ENCODE measurements at places on chromosomes 7 and 10.

GRCh38 chr10:133445268-133445732, 8.4 kb upstream of the SCART1 start:
- no peak for DNase-seq

DNA sequence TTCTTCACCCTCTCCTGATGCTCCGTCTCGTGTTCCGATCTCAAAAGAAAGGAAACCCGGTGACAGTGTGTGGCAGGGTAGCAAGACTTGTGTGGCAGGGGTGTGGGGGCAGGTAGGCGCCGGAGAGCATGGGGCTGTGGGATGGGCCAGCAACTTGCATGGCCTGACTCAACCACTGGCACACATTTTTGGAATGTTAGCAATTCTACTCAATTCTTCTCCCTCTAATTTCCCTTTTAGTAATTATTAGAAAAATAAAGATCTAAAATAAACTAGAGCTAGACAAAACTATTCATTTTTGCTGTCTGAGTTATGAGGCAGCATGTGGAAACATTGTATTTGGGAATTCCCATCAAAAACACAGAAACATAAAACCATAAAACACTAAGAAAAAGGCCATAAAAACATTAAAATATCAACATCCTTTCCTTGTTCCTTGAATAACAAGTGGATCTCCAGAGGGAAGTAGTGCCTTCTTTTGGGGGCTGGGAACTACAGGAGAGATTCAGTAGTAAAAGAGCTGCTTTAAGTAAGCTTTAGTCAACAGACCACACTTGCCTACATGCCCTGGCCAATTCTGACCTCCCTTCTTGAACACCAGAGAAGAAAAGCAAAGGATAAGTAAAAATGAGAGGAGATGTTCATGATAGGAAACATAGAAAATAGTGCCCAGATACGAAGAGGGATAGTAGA, 21.8 kb downstream of the SEMA3C start:
- DNase-seq: no peak

DNA sequence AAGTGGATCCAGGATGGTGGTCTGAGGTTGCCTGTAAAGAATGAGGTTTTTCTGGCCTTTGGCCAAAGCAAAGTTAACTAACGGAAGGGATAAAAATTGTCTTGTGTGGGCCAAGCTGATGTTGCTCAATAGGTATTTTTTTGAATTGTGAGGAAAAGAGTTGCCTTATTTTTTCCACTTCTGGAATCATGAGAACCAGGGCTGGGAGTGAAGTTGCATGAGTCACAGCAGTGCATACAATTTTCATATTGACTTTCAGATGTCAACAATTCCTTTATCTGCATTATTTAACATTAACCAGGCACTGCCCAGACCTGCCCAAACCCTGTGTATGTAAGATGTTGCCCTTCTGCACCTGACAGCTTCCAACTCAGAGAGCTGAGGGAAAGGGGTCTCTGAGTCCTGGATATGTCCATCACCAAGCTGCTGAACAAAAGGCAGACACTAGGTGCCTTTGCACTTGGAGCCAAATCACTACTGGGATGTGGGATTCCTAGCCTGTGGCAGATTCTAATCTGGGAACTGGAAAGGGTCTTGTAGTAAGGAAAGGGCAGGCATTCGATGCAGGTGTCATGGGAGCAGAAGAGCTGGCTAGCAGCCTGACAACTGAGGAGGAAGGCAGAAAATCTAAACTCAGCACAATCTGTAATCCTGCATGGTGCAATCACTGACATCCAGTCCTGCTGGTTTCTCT, 52.3 kb upstream of the SLC35B4 start:
- DNase-seq: no peak

DNA sequence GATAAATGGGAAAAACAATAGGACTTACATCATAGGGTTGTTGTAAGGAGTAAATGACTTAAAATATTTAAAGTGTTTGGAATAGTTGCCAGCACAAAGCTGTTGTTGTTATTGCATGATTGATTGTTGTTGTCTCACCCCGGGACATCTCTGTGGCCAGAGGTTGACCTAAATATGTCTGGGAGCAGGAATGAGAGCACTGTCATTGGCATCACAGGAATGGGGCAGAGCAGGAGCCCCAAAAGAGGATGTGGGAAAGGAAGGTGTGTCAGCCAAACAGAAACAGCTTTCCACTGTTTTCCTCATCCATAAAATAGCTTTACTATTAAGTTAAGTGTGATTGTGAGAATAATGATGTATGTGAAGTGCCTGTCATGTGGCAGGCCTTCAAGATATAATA, 121.6 kb downstream of the TMEM168 start:
- no peak for DNase-seq

- no peak for DNase-seq
These were observed 85.5 kb upstream of the OIT3 start for GRCh38 chr10:72808001-72808400.

DNA sequence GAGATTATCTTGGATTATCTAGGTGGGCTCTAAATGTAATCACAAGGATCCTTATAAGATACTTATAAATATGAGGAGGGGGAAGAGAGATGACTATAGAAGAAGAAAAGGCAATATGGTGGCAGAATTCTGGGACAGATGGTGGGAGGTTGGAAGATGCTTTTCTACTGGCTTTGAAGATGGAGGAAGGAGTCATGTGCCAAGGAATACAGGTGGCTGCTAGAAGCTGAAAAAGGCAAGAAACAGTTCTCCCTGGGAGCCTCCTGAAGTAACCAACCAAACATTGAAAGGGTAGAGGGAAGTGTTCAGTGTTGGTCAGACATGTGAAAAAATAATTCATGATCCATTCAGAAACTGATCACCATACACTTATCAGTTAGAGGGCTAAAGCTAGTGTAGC, 213.3 kb downstream of the WDR11 start:
- DNase-seq: no peak

DNA sequence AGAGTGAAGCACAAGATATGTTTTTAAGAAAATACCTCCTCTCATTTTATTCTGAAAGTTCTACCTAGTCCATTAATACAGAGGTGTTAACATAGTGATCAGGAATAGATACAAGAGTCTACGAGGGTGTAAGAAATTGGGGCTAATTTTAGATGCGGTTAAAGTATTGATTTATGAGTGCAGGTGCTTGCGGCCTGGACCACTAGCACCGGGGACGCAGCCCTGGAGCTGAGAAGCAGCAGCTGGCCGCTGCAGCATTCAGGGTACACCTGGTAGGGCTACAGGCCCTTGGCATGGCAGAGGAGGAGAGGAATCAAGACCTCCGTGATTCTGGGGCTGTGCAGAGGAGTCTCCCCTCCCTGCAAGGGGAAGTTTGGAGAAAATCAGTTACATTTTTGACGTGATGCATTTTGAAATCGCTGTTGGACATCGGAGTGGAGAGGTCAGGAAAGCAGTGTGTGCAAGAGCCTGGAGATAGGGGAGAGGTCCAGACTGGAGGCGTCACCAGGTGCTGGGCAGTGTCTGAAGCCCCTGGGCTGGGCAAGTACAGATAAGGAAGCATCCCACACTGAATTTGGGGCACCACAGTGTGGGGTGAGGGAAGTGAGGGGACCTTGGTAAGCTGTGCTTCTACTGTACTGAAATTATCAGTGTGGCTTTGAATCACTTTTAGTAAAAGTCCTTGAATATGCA, 112.3 kb downstream of the VWC2 start:
- no peak for DNase-seq

GRCh38 chr7:30062587-30062986, 34.4 kb downstream of the PLEKHA8 start:
- DNase-seq: peak; percentile 32

GRCh38 chr7:16891338-16891737, 9.6 kb upstream of the AGR3 start:
- DNase-seq: peak; percentile 50

GRCh38 chr7:138235207-138235606, 158.9 kb downstream of the AKR1D1 start:
- no peak for DNase-seq

- DNase-seq: no peak
These were observed 268.1 kb downstream of the PRKG1 start for GRCh38 chr10:51342381-51342780.

GRCh38 chr7:33534833-33535232, 370.5 kb upstream of the BMPER start:
- DNase-seq: no peak

DNA sequence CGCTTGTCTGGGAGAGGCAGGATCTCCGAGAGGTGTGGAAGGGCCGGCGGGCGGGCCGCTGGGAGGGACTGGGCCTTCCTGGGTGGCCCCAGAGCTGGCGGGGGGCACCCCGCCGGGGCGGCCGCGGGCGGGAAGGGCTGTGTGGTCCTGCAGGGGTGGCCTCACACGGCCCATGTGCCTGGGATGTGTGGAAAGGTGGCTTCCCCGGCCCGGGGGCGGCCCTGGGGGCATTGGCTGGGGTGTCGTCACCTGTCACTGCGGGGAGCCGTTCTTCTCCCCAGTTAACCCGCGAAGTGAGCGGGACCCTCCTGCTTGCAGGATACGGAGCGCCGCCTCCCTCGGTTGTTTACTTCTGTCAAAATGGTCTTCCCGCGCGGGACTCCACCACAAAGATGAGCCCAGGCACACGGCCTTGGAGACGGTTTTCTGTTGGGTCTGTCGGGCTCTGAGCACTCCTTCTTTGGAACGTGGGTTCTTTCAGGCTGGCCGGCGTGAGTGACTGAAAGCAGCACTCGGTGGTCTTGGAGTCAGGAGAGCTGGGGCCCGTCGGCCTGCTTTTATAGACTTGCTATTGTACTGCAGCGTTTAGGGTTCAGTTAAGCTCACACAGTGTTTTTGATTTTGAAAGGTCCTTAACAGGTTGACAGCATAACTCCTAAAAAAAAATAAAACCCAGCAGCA, 700 bp downstream of the SMC3 start:
- DNase-seq: peak; percentile 62

- DNase-seq: no peak
These were observed 93.4 kb downstream of the SNX13 start for GRCh38 chr7:17846935-17847334.

DNA sequence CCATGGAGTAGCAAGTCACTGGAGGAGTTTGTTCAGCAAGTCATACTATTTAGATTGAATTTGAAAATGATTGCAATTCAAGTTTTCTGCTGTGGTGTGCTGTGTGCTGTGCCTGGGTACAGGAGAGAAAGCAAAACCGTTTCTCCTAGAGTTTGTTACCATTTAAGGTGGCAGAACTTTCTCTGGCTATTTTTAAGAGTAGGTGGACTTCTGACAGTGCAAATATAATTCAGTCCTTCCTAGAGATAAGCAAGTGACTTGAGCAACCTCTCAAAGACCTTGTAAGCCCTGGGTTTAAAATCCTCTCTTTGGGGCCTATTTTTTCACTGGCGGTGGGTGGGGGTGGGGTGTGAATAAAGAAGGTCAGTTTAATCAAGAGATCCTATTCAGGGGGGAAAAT, 42.9 kb upstream of the FGL2 start:
- DNase-seq: no peak

DNA sequence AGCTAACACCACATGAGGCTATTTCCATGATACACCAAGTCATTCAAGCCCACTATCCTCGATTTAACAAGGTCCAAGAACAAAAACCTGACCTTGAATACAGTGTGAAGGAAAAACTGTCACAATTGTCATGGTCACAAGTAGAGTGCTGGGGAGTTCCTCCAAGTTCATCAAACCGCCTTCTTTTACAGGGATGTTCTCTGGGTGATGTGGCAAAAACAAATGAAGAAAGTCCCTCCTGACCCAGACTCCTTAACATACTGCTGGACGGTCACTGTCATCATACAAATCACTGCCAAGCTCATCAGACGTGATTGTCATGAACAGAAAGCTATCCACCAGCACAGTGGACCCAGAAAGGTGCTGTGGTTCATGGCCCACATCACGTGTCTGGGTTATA, 28.9 kb downstream of the HIPK2 start:
- DNase-seq: no peak

GRCh38 chr10:100372415-100373297, 25.6 kb downstream of the SCD start:
- no peak for DNase-seq

GRCh38 chr10:103921750-103922195, 3.8 kb upstream of the STN1 start:
- peak; percentile 45 for DNase-seq

GRCh38 chr7:11843113-11843765, 11.2 kb upstream of the THSD7A start:
- no peak for DNase-seq

- no peak for DNase-seq
These were observed 124.4 kb downstream of the AMPH start for GRCh38 chr7:38506756-38507155.

GRCh38 chr7:17677408-17677807, 262.9 kb downstream of the SNX13 start:
- DNase-seq: no peak

DNA sequence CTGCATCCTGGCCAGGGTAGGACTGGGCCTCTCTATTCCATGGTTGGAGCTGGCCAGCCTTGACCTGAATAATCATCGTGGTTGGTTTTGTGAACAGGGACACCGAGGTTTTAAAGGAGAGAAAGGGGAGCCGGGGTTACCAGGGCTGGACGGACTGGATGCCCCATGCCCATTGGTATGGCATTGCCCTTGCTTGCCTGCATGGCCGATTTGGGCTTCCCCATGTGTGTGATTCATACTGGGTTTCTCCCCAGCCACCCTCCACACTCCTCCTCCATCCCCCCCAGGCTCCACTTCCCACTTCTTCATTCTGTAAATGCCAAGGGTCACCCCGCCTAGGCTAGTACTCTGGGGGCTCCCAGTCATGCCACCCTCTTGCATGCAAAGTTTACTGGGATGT, 98.8 kb upstream of the MACROH2A2 start:
- DNase-seq: no peak

- no peak for DNase-seq
These were observed 61.1 kb downstream of the SORCS1 start for GRCh38 chr10:107103174-107104025.

DNA sequence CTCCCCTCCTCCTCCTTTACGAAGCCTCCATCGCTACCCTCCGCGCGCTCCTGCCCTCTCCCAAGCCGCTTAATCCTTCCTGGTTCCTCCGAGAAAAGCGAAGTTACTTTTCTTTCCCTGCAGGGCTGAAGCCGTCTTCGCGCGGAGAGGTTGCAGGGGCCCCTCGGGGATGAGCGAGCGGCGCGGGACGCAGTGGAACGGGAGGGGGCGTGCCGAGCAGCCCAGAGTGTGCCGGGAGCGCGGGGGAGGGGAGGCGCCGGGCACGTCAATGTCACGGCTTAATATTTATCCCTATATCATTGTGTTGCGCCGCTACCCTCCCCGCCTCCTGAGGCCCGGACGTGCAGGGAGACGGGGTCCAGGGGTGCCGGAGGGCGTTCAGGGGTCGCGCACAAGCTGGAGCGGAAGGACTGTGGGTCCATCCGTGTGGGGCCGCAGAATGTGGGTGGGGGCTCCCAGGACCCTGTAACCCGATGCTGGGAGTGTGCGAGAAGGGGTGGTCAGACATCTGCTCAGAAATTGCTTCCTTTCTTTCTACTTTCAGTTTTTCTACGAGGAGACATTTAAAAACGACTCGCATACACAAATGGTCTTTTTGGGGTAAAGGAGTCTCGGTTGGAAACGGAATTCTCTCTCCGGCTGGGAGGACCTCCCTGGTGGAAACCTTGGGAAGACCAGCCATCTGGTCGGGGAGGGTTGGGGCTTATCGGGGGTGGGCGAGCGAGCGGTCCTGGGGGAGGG, 2.4 kb downstream of the CDK6 start:
- DNase-seq: peak; percentile 74

DNA sequence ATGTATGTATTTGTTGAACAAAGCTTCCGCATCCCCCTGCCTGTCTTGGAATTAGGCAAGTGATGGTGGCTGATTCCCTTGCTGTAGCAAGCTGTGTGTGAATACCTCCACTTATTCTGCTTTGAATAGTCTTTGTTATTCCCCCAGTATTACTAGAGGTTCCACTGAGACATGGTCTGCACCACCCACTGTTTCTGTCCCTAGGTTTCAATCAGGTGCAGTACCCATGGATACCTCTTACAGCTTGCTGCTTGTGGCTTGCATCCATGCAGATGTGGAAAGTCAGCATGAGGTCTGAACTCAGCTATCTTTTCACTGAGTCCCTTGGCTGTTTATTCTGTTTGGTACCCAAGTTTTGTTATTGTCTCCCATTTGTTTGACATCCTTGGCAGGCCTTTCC, 447.4 kb downstream of the GRM8 start:
- DNase-seq: no peak

Measured in CD4-positive, alpha-beta T cell treated with Interleukin-17A for 1 hour (primary cell).